WTC11 (cell line): ENCODE measurements at places on chromosomes 7 and 10.

DNA sequence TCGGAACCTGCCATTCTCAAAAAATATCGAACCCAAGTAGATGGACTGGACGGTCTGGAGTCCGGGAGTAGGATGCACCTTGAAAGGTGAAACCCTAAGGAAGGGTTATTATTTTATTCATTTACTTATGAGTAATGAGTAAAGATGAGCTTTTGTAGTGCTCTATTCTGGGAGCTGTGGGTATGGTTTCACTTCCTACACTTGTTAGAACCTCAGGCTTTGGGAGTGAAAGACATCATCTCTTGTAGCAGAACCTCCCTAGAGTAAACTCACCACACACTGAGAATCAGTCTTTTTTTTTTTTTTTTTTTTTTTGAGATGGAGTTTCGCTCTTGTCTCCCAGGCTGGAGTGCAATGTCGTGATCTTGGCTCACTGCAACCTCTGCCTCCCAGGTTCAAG is 389.4 kb upstream of the AUTS2 start:
- no peak for DNase-seq

DNA sequence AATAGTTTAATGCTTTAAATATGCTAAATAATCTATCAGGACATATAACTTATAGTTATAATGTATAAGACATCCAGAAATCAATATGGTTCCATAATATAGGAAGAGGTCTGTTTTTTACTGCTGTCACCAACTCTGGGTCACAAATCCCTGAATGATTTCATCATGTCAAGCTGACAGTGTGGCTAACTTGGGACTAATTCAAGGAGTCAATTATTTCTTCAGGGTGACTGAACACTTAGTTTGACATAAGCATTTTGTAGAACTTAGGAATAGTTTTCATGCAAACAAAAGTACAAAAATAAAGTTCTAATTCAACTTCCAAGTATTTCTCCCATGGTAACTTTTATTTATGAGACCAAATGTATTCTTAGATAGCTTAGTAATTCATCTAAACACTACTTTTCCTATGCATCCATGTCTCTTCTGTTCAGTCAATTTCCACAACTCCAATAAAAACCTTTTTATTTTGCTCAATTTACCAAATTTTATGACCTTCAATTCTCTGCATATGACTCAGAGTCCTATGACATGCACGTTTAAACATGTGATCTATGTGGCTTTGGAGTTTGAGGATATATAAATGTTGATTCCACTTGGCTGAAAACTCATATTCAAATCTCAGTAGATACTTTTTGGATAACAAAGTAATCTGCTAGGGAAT is 40.3 kb upstream of the GNAT3 start:
- DNase-seq: no peak

- DNase-seq: no peak
Measured at GRCh38 chr10:73168465-73168803, 515 bp downstream of the FAM149B1 start.

DNA sequence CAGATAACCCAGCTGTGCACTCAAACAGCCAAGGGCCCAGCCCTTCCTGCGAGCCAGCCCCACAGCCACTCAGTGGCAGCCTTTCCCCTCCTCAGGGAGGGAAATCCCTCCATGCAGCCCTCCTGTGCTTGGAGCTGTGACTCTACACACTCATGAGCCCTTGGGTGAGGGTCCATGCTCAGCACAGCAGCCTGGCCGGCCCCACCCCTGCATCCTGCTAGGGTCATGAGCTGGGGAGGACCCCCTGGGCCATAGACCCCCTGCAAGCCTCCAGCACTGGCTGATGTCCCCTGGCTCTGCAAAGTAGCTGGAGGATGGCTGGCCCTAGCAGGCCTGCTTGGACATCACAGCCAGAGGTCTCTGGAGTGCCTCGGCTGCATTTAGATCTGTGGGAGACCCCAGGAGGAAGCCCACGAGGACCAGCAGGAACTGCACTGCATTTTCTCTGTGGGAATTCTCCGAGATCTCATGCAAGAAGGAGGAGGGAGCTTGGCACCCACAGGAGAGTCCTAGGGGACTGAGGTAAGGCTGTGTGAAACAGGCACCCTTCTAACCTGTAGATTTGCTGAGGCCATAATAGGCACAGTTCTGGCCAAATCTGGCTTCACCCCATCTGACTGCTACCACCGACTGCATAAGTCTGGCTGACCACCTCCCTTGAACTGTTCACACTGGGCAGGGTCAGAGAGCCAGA is 17.4 kb downstream of the TMEM273 start:
- DNase-seq: no peak

GRCh38 chr10:456486-456885 is 233.0 kb downstream of the DIP2C start:
- no peak for DNase-seq
